Inflammatory macrophage (primary cell): ENCODE measurements at places on chromosomes 1 and 21.

DNA sequence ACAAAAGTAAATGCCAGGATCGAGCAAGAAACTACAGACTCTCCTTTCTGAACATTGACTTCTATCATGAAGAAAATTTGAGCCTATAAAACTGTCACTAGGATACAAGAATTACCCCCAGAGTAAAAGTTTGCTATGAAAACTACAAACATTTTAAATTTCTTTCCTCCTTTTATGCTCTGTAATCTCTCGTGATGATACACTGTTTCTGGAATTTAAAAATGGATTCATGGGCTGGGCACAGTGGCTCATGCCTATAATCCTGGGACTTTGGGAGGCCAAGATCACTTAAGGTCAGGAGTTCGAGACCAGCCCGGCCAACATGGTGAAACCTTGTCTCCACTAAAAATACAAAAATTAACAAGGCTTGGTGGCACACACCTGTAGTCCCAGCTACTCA is 181.3 kb downstream of the ZNF281 start:
- DNase-seq: no peak

GRCh38 chr1:198672124-198672523 is 33.3 kb downstream of the PTPRC start:
- no peak for DNase-seq

DNA sequence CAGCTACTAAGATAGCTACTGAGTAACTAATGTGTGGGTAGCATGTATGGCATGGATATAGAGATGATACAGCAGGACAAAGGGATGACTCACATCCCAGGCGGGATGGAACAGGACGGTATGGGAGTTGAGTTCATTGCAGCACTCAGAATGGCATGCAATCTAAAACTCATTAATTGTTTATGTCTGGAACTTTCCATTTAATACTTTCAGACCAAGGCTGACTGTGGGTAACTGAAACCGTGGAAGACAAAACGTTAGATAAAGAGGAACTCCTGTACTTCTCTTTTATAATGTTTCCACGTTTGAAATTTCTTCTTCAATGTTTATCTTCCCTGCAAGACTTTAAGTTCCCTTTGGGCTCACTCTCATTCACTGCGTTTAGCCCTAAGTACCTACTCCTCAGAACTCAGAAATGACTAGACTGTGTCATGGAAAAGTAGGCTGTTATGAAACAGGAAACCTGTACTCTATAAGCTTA is 151.9 kb downstream of the MAGI3 start:
- peak; percentile 3 for DNase-seq

GRCh38 chr1:85306236-85306635 is 29.8 kb upstream of the BCL10 start:
- no peak for DNase-seq

DNA sequence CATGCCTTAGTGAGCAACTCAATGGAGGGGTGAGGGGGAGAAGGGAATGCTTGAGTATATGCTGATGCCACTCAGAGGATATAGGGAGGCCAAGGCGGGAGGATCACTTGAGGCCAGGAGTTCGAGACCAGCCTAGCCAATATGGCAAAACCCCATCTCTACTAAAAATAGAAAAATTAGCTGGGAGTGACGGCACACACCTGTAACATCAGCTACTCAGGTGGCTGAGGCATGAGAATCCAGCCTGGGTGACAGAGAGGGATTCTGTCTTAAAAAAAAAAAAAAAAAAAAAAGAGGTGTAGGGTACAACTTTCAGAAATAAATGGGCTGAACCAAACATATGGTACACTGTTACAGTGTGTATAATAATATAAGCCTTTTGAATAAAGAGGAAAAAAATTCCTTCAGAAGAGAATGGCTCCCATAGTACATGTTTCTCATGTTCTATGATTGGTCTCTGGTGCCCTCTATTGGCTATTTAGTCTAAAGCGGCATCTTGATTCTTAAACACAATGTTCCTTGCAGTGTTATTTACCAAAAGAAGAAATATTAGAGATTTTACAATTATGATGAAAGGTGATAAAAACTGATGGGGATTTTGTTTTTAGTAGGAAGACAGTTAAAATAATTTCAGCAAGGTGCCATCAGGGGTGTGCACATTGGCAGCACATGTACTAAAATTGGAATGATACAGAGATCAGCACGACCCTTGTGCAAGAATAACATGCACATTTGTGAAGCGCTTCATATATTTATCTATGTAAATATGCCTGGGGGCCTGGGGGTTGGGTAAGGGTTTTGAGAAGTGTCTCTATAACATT is 109.8 kb downstream of the PATJ start:
- DNase-seq: peak; percentile 78

DNA sequence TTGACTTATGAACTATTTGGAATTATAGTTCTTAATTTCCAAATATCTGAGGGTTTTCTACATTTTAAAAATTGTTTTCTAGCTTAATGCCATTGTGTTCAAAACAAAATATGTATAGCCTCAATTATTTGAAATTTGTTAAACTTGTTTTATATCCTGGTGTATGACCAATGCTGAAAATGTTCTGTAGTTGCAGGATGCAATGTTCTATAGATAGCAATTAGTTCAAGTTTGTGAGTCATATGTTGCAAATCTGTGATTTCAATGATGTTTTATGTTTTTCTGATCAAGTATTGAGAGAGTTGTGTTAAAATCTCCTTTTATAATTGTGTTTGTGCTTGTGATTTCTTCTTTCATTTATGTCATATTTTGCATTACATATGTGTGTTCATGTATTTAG is 517.5 kb downstream of the ADGRL2 start:
- no peak for DNase-seq

GRCh38 chr1:11354893-11355553 is 82.0 kb downstream of the UBIAD1 start:
- DNase-seq: no peak

GRCh38 chr1:8974551-8974950 is 28.9 kb downstream of the CA6 start:
- DNase-seq: no peak

- peak; percentile 70 for DNase-seq
These were observed 25.2 kb upstream of the AGO1 start for GRCh38 chr1:35857830-35858229.

DNA sequence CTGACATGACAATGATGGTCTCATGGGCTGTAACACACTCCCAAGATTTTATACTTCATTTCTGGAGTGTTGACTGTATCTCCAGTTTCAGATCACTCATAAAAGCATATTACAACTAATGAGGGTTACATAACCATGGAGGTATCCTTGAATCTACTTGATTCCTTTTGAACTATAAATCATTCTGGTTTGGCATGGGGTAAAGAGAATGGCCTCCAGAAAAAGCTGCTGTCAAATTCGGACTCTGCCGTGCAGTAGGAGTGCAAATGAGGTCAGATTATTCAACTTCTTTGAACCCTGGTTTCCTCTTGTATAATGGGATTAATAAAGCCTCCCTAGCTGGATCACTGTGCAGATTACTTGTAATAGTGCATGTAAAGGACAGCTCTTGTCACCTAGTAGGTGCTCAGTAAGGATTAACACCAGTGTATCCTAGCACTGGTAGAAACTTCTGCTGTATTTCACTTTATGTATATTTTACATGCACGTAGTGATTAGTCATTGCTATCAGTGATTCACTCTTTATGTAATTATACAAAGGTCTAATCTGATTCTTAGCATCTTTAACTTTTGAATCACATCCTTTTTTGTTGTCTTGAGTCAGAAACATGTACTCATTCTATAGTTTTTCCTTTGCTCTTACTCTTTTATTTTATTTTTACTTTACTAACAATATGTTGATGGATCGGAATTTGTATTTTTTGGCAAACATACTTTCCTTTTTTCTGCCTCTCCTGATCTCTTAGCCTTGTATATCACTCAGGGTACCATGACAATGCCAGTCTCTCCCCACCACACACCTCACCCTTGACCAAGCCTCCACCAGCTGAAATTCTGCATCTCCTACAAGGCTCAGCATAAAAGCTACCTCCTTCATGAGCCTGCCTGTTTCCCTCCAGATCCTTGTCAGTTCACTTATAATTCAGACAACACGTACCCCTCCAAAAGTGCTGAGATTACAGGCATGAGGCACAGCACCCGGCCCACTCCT is 3.2 kb downstream of the LRRC8C start:
- no peak for DNase-seq

DNA sequence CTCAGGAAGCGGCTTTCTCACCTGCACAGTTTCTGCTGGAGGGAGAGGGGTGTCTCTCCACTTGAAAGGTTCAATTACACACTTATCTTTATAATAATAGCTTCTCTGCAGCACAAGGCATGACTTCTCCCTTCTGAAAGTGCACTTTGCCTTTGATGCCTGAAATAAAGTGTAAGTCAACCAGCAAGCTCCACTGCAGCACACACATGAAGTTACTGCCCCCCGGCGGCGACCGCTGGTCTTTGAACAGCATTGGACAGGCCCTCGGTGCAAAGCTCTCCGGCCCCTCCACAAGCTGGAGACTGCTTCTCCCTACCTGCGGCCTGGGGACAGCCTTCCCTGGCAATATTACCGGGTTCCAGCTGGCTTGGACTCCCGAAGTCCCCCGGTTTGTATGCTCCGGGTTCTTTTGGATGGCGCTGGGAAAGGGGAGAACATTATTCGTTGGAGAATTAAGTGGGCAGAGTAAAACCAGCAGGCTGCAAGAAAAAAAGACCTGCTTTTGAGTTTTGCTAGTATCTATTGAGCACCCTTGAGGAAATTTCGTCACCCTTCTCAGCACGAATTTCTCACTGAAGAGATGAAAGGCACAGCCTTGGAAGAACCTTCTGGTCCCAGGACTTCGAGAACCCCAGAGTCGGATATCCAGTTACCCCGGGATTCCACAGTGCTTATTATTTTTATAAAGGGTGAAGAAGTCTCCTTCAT is 11.8 kb downstream of the RCAN1 start:
- peak; percentile 58 for DNase-seq

DNA sequence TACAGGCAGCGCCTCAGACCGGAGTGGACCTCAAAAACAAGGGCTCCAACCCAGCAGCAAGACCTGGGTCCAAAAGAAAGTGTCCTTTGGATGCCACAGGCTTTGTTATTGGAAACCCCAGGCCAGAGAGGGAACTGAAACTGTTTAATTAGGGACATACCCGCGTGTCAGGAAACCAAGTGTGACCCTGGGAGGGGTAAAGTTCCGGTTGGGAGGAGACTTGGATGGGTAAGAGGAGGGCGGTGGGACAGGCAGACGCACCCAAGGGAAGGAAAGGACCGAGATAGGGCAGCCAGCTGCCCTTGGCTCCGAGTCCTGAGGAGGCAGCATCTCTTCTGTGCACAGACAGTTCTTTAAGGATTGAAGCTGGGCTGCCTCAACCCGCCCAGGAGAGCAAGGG is 71.4 kb downstream of the CDC7 start:
- DNase-seq: peak; percentile 45

DNA sequence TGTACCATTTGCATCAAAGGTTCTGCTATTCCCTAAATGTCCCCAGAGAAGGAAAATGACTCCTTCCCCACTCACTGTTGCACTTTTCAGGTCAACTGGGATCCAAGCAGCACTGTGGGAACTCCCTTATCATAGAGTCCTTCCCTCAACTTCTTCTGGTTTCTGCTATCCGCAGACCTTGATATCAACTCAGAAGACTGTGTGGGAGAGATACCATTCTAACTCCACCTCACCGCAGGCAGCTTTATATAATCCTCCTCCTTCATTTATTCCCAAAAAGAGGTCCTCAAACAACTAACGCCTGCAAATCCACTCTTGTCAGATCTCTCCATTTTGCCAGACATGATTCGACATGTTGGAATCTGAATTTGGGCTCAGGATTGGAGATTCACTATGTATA is 27.3 kb downstream of the LHX9 start:
- DNase-seq: no peak

DNA sequence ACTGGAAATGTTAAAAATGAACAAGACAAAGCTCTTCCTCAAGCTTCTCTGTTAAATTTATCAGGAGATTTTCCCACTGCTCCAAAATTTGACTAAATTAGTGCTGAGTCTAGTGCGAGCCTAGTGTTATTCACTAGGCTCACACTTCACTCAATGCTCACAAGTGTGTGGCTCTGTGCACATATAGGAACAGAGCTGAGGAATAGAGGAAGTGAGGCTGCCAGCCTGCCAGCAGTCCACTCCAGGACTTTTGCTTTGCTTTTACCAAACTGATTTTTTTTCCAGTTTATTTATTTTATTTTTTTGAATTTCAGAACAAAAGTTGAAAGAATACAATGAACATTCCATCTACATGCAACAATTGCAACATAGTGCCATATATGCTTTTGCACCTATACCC is 87.2 kb downstream of the VAV3 start:
- peak; percentile 53 for DNase-seq

GRCh38 chr1:117368116-117369108 is 1.2 kb downstream of the MAN1A2 start:
- no peak for DNase-seq

GRCh38 chr1:204558467-204558866 is 42.3 kb downstream of the MDM4 start:
- DNase-seq: no peak

DNA sequence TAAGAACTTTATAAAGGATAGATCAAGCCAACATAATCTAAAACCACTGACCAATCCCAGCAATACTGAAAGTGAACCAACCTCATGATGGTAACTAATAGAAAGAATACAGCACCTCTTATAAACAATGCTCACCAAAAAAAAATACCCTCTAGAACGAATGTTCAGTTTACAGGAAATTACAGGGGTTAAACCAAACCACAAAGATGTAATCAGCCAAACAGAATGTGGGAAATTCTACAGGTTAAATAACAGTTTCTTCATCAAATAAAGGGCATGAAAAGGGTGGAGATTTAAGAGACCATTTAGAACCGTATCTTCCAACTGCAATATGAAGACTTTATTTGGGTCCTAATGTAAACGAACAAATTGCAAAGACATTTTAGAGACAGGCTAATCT is 30.4 kb downstream of the ARID4B start:
- DNase-seq: no peak

DNA sequence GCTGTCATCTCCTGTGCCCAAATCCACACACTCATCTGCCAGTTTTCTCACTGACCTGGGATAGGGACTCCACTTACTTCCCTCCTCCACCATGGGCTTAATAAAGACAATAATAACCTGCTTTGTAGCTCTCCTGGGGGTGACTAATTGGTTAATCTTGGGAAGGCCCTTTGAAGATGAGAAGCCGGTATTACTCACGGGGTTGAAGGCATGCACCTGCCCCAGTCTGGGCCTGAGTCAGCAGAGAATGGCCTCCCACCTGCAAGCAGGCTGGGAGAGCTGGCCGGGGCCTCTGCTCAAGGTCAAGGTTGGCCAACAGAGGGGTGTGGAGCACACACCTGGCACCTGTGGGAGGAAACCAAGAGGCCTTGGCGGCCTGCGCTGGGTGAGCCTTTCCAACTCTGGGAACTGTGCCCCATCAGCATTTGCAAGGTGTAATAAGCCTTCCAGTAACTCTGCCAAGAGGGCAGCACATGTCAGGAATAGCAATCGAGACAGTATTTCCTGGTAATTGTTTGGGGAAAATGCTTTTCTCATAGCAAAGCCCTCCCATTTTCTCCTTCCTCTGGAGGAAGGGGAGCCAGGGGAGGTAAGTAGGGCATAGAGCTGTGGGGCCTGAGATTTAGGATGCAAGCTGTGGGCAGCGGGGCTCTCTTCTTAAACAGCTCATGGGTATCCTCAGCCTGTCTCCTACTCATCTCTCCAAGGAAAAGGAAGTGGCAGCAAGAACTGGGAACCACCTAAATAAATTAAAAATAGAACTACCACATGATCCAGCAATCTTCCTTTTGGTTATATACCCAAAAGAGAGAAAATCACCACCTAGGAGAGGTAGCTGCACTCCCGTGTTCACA is 49.0 kb downstream of the TOMM20 start:
- DNase-seq: peak; percentile 73

- no peak for DNase-seq
These were observed 14.3 kb upstream of the SKI start for GRCh38 chr1:2213576-2214505.
